ENCODE measurements at places on chromosomes 2 and 18.
A peak's percentile ranks its signal among the peaks of the same experiment; 100 is the strongest.

DNA sequence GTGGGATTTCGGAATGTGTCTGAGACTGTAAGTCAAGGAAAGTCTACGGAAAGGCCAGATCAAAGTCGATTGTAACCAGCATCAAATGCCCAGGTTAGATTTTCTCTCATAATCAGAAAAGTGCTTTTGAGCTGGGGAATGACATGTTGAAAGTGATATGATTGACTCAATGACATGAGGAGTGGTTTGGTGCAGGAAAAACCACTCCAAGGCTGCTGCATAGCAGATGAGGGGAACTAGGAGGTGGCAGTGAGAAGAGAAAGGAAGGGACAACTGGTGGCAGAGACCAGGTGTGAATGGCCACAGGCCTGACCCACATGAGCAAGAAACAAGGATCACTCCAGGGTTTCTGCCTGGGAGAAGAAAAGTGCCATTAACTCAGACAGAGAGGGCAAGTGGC is 822 bp downstream of the SLC35F6 start:
- no peak for DNase-seq

GRCh38 chr18:44799382-44799906 is 118.8 kb downstream of the SETBP1 start:
- DNase-seq: no peak

DNA sequence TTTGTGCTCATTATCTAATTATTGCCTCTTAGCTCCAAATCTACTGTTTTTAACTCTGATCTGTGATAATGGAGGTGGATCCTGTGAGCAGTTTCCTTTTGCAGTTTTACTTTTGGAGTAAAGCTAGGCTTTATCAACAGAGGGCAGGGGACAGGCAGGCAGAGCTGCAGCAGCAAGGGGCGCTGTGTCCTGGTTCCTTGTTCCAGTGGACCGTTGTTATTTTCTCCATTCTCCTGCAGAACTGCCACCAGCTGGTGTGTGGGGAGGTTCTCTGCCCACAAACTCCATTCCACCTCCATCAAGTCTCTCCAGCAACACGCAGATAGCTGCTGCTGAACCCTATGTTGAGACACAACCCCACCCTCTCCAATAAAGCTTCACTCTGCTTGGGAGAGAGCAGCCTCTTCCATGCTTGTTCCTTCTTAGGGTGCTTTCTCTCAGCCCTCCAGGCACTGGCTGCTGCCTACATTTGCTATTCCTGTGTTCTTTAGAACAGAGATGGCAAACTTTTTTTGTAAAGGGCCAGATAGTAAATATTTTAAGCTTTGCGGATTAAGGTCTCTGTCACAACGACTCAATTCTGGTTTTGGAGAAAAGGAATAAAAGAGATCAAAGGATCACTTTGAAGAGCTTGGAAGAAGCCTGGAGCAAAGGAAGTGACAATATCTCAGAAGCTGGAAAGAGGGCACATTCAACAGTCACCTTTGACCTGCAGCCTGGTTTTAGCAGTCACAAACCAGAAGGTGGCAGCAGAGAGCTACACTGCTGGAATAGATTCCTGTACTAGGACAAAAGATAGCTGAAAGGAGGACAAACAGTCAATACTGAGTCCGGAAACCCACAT is 208.8 kb downstream of the CCDC178 start:
- peak; percentile 71 for DNase-seq

DNA sequence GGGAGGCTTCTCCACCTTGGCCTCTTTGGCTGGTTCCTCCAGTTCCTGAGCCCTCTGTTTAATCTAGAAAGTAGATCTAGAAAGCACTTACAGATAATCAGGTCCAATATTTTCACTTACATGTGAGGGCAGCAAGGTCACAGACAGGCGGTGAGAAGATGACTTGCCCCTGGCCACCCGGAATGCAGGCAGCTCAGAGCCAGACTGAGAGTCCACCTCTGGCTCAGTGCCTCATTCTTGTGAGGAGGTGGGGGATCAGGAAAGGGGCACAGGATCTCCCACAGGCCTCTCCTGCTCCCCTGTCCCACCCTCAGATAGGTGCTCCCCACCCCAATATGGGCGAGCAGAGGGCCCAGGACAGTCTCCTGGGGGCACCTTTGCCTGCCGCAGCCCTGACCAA is 5.8 kb downstream of the WNT6 start:
- no peak for DNase-seq

- no peak for DNase-seq
Measured at GRCh38 chr18:10455726-10456453, 1.5 kb downstream of the APCDD1 start.

GRCh38 chr2:37625796-37626571 is 45.5 kb downstream of the CDC42EP3 start:
- no peak for DNase-seq

- DNase-seq: no peak
Measured at GRCh38 chr2:15152382-15152781, 408.8 kb downstream of the NBAS start.

DNA sequence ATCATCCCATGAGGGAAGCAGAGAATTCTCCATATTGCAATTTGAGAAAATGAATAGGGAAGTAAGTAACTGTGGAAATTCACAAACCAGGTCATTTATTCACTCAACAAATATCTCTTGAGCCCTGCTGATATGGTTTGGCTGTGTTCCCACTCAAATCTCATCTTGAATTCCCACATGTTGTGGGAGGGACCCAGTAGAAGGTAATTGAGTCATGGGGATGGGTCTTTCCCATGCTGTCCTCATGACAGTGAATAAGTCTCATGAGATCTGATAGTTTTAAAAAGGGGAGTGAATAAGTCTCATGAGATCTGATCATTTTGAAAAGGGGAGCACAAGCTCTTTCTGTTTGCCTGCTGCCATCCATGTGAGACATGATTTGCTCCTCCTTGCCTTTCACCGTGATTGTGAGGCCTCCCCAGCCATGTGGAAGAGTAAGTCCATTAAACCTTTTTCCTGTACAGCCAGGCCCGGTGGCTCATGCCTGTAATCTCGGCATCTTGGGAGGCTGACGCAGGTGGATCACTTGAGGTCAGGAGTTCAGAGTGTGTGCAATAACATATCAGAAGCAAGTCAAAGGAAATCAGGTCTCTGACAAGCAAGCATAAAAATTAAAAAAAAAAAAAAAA is 193.2 kb downstream of the NDUFA10 start:
- DNase-seq: peak; percentile 38
